Uterus (tissue), 4 donors: ENCODE measurements at places on chromosomes 3 and 15. TPM values are rescaled to one million over a fixed set of nuclear protein-coding genes. Genes with fewer than 3 reads are reported as not detected.

GRCh38 chr15:98648654-98649471 lies 524 bp downstream of the IGF1R start:
- peak; percentile 58 for DNase-seq

- no peak for DNase-seq
These were observed 73.0 kb downstream of the KLF13 start for GRCh38 chr15:31399544-31400171.

DNA sequence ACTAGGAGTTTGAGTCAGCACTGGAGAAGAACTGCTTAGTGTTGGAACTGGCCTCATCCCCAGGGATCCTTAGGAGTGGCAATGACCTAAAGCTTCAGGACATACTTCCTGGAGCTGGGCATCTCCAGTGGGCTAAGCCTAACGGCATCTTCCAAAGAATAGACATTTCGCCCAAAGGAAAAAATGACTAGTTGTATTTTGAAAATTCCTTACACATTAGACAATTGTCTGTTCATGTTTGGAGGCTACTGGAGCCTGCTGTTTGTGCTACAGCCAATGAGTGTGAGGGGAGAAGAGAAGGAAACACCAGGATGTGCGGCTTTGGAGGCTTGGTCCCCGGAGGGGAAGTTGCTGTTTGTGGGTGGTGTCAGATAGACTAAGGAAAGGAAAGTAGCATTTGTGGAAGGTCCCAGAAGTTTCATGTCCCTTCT lies 77.6 kb downstream of the POLR2M start:
- DNase-seq: no peak

The GABRA5 gene
- total RNA-seq: not detected

The LSMEM2 gene
- total RNA-seq: not detected

The SENP8 gene
- 5.6 TPM for total RNA-seq
